ENCODE measurements at places on chromosomes 12 and 14.

- no peak for DNase-seq
These were observed 2.0 kb downstream of the AQP6 start for GRCh38 chr12:49974677-49975317.

- no peak for DNase-seq
These were observed 3.5 kb upstream of the EIF5 start for GRCh38 chr14:103330536-103330935.

DNA sequence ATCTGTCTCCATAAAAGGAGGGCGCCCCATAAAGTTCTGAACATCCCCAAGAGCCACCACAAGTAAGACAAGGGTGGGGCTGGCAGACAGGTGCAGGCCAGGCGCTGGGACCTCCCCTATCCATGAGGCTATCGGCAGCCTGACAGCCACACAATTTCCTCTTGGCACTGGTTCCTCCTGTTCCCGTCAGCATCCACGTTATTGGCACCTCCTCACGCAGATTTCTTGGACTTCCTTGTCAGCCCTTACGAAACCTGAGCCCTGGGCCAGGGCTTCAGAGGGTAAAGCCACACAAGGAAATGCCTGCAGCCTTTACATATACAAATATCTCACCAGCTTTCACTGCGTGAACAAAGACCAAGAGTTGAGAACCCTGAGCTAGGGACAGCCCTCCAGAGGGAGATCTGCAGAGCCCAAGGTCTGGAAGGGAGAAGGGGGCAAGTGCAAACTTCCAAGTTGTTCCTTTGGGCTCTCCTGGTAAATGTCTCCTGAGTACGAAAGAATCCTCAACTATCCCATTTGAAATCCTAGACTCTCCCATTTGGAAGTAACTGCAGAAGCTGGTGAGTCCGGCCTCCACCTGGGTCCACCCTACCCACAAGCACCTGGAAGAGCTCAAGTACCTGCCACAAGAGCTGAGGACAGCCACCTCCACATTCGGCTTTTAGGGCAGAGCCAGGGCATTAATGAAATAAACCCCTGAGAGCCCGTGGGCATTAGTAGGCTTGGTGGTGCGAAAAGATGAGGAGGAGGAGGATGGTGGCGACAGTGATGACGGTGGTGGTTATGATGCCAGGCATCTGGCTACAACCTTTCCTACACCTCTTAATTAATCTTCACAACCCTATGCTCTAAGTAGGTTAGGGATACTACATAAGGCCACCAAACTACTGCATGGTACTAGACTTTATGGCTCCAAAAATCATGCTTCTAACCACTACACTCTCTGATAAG, 5.5 kb upstream of the TC2N start:
- no peak for DNase-seq

DNA sequence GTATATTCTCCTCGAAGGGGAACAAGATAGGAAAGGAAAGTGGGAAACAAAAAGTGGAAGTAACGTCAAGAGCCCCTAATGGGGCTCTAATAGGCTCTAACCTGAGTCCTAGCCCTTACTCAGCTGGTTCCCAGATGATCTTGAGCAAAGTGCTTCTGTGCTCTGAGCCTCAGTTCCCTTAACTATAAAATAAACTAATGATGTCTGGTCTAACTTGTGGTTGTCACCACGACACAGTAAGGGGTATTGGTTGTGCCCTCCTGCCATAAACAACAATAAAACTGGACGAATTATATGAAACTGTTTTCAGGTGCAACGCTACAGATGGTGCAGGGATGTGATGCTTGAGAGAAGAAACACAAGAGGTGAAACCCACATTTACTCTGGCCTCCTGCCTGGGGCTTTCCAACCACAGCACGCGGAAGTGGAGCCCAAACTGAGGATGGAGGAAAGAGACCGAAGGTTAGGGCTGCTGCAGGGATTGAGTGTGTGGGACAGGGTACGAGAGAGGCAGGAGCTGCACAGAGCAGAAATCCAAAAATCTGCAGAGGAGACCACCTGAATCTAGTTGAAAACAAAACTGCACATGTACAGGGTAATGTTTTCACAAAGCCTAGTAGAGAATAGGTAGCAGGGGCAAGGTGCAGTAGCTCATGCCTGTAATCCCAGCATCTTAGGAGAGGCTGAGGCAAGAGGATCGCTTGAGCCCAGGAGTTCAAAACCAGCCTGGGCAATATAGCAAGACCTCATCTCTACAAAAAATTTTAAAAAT, 45.6 kb upstream of the BCL2L14 start:
- no peak for DNase-seq

- DNase-seq = no peak
These were observed 34.8 kb downstream of the ISCA2 start for GRCh38 chr14:74528406-74528805.

Data from GM04503 (cell line).